ENCODE measurements at places on chromosomes 5 and 9.

DNA sequence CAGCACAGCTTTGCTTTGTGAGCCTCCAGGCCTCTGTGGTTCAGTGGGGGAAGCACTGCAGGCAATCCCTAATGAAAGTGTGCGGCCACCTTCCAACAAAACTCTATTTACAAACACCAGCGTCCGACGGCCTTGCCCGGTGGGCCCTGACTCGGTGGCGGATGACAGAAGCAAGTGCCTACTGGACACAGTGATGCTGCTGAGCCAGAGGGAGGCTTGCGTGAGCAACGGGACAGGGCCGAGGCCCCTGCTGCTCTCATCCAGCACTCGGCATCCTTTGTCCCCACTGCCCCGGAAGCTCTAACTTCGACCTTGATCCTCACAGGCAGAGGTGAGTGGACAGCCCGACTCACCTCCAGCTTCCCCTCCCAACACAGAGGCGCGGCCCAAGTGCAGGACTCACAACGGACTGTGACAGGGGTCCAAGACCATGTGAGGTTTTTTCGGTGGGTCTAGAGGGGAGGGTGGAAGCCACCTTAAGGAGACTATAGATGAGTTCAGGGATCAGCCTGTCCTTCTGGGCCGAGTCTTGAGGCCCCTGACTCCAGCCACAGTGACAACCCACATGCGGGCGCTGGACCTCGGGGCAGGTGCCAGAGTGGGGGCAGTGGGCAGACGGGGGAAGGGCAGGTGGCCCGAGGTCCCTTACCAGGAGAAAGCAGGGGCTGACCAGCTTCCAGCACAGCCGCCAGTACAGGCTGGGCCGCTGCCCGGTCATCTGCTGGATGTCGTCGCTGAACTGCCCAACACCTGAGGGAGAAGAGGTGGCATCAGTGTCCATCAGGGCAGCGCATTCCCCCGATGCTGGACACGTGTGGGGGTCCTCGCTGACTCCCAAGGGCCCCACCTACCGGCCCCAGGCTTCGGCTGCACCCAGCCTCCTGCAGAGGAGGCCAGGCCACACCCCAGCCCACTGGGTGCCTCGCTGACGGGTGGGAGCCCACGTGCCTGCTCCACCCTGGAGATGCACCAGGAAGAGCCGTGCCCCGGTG lies 39.4 kb downstream of the SLC6A3 start:
- DNase-seq: no peak

GRCh38 chr5:57276353-57276752 lies 102.5 kb downstream of the GPBP1 start:
- DNase-seq: no peak

DNA sequence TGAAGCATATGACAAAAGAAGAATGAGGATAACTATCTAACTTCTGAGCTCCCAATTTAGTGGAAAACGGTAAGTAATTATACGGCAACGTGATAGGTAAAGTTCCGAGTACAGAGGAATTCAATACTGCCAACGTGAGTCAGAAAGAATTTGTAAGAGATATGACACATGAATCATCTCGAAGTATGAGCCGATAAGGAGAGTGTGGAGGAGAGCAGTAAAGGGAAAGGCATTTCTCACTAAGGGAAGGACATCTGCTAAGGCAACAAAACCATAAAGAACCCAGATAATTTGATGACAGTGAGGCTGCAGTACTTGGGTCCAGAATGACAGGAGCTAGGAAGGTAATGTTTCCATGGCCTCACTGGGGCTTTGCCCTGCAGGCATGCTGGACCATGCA lies 11.0 kb downstream of the MPDZ start:
- DNase-seq: no peak

DNA sequence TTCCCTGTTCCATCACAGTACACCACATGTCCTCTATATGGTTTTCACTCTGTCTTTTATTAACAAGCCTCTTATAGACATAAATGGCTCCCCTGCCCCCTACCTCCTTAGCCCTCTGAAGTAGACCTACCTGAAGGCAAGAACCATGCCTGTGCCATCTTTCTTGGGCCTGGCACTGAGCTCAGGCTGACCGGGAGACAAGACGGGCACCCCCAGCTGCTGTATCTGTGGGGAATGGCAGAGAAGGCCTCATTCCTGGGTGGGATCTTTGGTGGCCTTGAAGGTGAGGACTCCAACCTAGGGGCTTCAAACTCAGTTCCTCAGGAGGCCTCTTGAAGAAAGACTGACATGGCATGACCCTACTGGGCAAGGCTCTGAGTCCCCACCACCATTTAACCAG lies 109.9 kb downstream of the GABBR2 start:
- no peak for DNase-seq

DNA sequence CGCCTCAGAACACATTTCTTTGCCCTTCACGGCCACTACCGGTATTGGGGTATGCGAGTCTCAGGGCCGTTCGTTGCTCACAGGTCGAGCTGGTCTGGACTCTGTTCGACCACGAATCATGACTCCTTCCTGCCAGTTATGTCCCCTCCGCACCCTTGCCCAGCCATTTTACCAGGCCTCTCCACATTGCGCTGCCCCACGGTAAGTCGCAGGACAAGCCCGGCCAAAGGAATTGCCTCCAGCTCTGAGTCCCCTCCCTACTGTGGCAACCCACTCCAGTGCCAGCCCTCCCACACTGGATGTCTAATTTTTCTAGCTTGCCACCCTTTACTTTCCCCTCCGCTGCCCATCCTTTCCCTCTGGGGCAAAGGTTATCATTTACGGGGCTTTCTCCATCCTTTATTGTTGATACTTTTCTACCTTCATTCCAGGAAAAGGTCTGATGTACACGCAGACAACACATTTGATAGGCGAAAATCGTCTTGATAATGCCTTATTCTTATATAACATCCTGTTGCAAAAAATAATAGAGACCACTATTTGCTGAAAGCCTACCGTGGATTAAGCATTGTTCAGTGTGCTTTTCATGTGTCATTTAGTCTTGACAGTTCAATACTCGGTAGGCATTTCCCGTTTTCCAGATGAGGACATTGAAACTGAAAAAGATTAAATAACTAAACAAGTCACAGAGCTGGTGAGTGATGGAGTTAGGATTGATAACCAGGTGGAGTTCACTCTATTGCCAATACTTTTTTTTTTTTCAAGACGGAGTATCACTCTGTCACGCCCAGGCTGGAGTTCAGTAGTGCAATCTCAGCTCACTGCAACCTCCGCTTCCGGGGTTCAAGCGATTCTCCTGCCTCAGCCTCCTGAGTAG lies 958 bp upstream of the HSPA5 start:
- DNase-seq: no peak

- no peak for DNase-seq
Observed at GRCh38 chr9:109033941-109034700, 20.8 kb upstream of the CTNNAL1 start.

- DNase-seq: no peak
Observed at GRCh38 chr5:133358271-133358670, 254.1 kb downstream of the FSTL4 start.

DNA sequence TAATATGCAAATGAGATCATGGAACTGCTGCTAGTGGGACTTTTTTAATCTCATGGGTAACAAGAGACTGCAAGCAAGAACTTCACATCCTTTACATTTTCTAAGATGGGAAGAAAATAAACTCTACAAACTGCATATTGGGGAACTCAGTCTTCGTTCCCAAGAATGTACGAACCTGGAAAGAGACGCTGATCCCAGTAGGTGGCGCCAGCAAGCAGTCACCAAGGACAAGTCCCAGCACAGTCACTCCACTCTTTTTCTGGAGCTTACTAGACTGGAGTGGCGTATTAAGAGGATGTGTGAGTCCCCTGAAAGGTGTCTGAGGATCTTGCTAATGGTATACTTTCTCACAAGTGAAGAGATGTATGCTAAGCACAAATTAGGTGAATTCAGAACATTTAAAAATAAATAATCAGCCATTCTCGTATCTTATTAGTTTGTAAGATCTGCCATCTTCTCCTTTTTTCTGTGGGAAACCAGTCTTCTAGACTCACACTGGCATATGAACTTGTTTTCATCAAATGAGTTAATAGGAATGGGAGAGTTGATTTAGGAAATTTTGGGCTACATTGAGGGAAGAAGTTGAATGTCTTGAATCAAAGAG lies 16.0 kb upstream of the PUM3 start:
- DNase-seq: peak; percentile 85

DNA sequence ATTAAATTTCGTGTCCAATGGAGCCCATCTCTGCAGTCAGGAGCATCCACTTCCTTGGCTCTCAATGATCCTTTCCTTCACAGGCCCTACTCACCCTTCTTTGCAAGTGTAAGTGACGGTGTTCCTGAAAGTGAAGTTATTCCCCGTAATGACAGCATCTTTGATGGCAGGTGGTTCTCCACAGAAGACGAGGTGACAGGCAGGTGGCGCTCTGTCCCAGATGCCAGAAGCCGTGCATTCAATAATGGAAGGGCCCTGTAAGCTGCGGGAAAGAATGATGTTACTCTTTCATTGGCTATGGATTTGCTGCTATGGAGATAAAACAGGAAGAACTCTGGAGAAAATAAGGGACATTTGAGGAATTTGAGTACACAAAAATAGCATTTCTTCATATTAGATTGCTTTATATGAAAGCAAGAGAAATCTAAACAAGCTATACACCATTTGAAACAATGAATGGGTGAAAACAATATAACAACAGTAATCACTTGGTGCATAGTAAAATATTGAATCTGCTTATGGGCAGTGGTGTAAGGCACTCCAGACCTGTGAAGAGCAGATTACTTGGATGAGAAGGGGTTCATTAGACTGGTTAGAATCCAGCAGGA lies 89.9 kb upstream of the TXNDC8 start:
- peak; percentile 46 for DNase-seq

- DNase-seq: no peak
Observed at GRCh38 chr9:79013715-79014610, 557.8 kb upstream of the TLE4 start.
